ENCODE measurements at places on chromosomes 3 and 15.

DNA sequence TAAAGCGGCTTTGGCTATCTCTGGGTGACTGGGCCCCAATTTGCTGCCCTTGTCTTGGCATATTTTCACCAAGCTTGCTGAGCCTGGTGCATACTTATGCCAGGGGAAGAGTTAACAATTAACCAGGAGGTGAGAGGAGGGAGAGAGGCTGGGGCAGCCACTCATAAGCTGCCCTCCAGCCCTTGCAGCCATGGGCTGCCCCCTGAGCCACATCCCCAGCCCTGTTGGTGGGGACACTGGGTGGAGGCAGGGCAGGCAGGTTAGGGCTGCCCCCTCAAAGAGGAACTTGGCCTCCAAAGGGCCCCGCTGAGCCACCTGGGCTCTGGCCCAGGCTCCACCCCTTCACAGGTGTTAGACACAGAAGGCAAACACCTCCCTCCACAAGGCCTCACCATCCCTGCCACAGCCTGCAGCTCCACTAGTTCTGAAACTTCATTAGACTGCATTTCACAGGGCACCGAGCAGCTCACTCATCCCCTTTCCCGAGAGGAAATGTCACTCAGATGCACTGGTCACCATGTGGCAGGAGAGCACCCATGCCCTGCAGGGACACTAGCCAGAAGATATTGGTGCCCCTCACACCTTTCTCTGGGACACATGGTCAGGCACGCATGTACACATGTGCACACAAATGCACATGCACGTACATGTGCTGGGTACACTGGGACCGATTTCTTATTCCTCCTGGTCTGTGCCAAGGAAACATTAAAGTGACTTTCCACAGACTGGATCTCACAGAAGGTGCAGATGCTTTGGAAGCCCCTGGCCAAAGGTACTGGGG lies 20.2 kb downstream of the AMOTL2 start:
- DNase-seq, result no peak

DNA sequence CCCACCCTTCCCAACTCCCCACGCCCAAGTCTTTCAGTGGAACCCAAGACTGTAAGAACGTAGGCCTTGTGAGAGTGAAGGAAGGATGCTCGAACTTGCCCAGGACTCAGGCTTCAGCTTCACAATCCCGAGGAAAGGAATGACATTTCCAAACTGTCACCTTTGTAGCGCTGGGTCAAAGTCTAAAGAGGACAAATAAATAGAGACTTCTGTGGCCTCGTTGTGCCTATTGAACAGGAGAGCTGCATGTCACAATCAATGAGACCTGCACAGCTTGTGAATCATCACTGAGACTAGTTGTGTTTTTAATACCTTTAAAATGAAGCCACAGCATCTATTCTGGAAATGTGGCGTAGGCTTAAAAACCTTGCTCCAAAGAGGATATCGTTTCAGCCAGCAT lies 222.8 kb upstream of the ST8SIA2 start:
- no peak for DNase-seq

GRCh38 chr3:38031022-38031994 lies 1.9 kb upstream of the PLCD1 start:
- no peak for DNase-seq

DNA sequence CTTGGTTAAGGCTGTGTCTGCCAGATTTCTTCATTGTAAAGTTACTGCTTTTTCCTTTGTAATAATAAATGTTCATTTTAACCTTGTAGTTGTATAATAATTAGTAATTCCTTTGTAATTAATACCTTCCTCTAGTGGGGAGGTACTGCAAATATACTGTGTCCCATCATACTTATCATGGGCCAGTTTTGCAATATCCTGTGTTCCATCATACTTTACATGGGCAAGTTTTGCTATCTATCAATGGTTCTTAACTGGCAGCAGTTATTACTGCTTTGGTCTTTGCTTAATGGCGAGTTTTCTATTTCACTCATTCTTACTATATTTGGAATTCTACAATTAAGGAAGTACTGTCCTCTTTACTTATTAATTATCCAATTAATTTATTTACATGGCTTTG lies 10.6 kb downstream of the ATP2C1 start:
- DNase-seq, result no peak

DNA sequence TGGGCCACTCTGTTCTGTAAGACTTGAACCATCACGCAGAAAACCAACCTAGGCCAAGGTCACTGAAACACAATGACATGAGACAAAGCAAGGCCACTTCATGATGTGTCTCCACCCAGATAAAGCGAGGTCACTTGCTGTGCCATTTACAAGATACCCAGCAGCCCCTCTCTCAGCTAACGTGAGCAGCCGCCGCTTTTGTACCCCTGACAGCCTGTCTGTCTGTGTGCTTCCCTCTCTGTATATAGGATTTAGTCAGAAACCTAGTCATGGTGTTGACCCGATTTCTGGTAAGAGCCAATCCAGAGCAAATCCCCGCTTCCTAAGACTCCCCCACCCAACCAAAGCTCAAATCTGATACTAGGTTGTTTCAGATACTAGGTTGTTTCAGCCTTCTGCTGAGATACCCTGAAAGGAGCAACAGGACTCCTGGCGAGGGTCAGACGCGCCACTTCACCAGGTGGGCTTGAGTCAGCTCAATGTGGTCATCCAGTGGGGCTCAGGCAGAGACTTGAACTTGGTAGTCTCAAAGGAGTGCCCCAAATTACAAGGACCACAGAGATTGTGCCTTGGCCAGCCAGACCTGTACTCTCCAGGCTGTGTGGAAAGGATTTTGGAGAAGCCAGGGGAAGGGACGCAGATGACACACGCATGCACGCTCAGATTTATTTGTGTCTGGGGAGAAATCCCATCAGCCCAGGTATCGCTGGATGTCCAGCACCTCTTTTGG lies 3.1 kb upstream of the ZXDC start:
- no peak for DNase-seq

DNA sequence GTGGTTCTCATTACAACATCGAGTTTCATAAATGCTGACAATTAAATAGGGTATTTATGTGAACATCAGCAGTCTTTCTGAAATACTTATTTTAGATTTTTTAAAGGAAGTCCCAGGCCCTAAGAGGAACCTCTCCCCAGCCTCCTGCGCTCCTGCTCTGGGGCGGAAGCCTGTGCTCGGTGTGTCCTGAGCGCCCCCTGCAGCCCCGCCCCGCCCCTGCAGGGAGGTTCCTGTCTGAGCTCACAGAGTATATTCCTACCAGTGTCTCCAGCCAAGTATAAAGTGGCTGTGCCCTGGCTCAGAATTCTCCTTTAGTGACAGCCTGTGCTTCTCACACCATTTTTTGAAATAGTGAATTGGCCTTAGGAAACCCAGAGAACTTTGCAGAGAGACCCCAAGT lies 567.9 kb downstream of the GOLGA6L6 start:
- DNase-seq, result no peak

- no peak for DNase-seq
Observed at GRCh38 chr3:56868706-56869105, 67.0 kb upstream of the ARHGEF3 start.

DNA sequence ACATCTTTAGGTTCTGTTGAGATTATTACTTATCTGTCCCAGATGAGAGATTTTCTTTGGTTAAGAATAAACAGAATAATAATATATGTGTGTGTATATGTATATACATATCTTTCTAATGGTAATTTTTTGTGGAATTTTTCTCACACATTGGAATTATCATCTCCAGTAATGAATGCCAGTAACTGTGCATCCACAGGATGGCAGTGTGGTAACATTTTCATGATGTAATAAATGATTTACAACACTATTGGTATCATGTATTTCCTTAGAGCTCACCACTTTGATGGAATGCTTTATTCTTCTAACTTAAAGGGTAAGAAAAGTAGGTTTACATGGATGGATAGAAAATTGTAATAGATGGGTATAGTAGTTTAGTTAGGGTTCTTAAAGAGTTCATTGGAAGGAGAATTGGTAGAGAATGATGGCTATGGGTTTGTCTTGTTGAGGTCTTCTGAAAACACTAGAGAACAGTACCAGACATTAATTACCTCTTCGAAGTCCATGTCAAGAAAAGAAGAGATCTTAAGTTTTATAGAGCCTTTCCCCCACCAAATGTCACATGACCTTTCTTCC lies 78.1 kb downstream of the STT3B start:
- no peak for DNase-seq

- DNase-seq, result no peak
Observed at GRCh38 chr15:75446151-75446550, 5.3 kb downstream of the SIN3A start.

DNA sequence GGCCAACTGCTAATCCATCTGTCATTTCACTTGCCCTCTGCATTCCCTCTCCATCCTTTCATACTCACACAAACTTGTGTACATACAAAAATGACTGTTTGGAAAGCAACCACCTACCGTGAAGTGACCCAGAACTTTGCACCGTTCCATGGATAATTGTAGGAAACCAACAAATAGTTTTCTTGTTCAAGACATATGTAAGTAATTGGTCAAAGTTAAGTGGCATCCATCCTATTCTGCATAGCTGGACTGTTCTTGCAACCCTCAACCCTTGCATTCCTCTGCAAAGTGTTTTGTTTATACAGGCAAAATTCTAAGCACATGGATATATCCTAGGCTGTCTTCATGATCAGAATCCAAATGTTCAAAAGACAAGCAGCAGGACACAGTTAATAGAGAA lies 592.5 kb downstream of the MECOM start:
- no peak for DNase-seq

DNA sequence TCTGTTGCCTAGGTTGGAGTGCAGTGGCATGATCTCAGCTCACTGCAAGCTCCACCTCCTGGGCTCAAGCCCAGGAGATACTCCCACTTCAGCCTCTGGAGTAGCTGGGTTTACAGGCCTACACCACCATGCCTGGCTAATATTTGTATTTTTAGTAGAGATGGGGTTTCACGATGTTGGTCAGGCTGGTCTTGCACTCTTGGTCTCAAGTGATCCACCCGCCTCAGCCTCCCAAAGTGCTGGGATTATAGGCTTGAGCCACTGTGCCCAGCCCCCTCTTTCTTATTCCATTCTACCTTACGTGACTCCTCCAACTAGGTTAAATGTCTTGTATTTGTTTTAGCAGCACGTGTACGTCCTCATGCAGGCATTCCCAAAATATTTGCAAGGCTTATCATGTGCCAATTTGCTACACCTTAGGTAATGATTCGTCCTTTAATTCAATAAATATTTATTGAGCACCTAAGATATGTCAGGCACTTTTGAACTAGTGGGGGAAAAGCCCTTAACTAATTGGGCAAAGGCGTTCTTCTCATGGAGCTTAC lies 14.9 kb upstream of the MAGI1 start:
- DNase-seq, result no peak

- DNase-seq, result no peak
Observed at GRCh38 chr15:68230157-68231100, 901 bp upstream of the CLN6 start.

- DNase-seq, result no peak
Observed at GRCh38 chr3:136916223-136916622, 41.6 kb upstream of the IL20RB start.

- DNase-seq, result no peak
Observed at GRCh38 chr3:61184956-61185355, 66.3 kb downstream of the FHIT start.

GRCh38 chr15:97976766-97977503 lies 16.4 kb downstream of the ARRDC4 start:
- DNase-seq, result no peak

- DNase-seq, result no peak
Observed at GRCh38 chr15:40290918-40291574, 8.2 kb upstream of the ANKRD63 start.

DNA sequence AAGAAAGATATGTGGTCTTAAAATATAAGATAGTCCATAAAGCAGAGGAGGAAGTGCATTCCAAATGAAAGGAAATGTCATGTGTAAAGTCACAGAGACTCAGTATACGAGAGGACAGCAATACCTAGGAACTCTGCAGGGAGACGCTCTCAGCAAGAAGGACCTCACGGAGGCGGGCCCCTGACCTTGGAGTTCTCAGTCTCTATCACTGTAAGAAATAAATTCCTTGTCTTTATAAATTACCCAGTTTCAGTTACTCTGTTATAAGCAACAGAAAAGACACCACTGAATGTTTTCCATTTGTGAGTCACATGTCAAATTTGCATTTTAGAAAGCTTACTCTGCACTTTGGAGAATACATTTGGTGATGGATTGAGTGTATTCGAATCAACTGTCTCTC lies 140.6 kb downstream of the GBE1 start:
- DNase-seq, result no peak

- no peak for DNase-seq
Observed at GRCh38 chr15:82587805-82588204, 47.5 kb upstream of the RPS17 start.

DNA sequence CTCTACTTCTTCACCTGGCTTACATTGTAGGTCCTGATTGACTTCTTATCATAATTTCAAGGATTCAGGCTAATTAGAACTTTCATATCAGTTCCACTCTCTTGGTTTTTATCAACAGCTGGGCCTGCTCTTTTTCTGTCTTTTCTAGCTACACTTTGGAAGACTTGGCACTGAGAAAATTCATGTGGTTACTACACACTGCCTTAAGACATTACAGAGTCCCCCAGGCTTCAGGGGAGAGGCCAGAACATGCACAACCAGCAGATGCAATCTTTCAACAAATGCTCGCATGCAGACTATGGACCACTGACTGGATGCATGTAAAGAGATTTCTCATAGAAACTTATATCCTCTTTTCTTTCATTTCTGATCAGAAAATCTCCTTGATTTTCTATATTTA lies 423.5 kb downstream of the TUSC7 start:
- DNase-seq, result no peak

DNA sequence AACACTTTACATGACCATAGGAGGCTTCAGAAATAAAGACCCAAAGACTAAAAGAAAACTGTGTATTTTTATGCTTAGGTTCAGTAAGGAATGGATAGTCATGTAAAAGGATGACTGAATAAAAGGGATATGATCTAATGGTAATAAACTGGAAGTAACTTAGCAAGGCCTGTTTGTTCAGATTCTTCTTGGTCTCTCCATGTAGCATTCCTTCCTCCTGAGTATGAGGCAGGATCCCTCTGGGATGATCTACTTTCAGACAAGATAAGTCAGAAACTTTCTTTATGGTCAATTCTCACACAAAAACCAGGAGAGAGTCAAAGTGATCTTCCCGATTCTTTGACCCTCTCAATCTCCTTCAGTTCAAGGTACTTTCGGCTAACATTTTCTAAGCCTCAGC lies 340.8 kb upstream of the DCBLD2 start:
- no peak for DNase-seq

DNA sequence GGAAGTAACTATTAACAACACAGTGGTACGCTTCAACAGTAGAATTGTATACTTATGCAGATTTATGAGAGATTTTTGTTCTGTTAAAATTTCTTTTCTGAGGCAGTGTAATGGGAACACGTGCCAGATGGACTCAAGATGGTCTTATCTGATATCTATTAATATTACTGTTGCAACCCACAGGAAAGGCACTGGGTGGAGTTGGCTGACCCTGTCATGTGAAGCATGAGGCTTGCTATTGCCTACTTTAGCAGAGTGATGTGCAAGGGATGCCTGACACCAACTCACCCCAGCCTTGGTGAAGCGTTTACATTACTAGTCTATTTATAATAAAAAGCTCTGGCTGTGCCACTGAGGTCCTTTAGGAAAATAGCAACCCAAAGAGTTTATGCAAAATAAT lies 19.8 kb upstream of the ARNT2 start:
- no peak for DNase-seq

All from SJSA1 (cell line).